Cortex of kidney (tissue), 1 donor: ENCODE measurements at places on chromosomes 16 and 17.

- DNase-seq: no peak
These were observed 16.0 kb downstream of the RSL1D1 start for GRCh38 chr16:11835309-11835708.

DNA sequence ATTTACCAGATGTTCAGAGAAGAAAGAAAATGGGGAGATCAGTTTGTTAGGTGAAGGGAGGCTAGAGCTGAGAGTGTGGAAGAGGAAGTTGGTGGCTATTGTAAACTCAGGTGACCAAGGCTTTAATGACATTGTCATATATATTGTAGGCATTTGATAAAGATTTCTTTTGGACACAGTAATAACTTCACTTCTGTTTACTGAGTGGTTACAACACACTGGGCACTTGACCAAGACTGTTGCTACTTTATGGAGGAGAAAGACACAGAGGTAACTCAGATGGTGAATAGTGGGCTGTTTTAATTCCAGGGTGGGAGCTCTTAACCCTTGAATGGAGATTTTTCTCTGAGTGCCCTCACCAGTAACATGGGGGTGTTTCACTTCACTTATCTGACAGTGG lies 46.0 kb downstream of the TNRC6A start:
- no peak for DNase-seq

DNA sequence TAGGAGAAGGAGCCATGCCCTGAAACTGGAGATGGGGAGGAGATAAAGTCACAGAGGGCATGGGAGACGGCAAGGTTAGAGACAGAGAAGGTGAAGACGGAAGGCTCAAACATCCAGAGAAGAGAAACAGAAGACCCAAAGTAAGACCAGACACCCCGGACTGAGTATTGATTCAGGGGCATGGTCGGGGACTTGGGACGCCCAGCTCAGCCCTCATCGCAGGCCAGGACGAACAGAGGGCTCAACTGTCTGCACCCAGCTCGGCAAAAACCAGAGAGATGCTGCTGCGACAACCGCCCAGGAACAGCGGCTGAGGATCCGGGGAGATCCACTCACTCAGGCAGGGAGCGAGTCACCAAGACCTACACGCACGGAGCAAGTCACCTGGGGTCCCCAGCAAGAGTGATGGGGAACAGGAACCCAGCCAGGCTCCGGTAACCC lies 999 bp downstream of the XYLT1 start:
- no peak for DNase-seq

DNA sequence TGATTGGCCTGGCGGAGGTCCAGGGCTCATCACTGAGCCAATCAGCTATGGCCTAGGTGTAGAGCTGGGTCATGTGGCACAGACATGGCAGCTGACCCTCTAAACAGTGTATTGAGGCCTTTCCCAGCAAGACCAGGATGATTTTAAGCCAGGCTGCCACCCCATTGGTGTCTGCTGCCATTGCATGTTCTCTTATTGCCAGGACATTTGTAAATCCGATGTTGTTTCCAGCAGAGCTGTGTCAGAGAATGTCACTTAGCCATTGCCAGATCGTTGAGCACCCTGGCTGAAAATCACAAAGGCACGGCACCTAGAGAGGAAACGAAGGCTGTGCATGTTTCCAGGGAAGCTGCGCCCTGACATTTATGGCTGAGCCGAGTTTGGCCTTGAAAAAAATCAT lies 33.4 kb downstream of the RBFOX1 start:
- DNase-seq: no peak

GRCh38 chr16:67263201-67263600 lies 14.4 kb downstream of the SLC9A5 start:
- DNase-seq: no peak

DNA sequence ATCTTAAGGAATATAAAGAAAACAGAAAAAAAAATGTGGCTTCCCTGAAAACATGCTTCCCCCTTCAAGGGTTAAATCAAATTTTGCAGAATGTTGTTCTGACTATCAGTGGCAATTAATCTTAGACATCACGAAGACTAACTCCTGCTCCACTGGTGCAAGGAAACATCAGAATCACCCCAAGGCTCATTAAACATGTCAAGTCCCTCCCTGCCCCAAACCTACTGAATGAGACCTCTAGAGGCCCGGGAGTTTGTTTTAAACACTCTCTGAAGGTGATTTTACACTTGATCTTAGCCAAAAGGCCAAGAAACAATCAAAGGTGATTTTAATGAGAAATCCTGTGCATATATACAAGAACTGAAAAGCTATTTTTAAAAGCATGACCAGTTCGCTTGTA lies 18.3 kb downstream of the PSME3IP1 start:
- no peak for DNase-seq

DNA sequence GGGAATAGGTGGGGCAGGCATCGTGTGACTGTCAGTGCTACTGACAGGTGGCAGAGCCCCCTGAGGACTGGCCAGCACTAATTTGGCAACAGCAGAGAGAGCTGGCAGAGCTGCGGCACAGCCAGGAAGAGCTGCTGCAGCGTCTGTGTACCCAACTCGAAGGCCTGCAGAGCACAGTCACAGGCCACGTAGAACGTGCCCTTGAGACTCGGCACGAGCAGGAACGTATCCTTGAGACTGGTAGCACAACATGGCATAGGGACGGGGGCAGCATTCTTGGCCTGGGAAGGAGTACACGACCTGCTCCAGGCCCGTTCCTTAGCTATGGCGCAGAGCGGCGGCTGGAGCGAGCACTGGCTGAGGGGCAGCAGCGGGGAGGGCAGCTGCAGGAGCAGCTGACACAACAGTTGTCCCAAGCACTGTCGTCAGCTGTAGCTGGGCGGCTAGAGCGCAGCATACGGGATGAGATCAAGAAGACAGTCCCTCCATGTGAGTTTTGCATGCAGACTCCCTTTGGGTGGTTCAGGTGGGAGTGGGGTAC lies 3.0 kb upstream of the NRN1L start:
- DNase-seq: no peak

DNA sequence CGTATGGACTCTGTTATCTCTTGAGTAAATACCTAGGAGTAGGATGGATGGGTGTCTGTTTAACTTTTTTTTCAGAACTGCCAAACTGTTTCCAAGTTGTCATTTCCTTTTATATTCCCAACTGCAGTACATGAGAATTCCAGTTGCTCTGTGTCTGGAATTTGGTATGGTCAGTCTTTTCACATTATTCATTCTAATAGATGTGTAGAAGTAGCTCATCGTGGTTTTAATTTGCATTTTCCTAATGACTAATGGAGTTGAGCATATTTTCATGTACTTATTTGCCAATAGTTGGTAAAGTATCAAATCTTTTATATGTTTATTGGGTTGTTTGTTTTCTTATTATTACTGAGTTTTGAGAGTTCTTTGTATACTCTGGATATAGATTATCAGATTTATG lies 27.0 kb downstream of the MRTFB start:
- DNase-seq: no peak

GRCh38 chr16:22126037-22126558 lies 33.8 kb downstream of the VWA3A start:
- no peak for DNase-seq

GRCh38 chr17:76673729-76674128 lies 30.2 kb upstream of the ST6GALNAC1 start:
- DNase-seq: no peak

DNA sequence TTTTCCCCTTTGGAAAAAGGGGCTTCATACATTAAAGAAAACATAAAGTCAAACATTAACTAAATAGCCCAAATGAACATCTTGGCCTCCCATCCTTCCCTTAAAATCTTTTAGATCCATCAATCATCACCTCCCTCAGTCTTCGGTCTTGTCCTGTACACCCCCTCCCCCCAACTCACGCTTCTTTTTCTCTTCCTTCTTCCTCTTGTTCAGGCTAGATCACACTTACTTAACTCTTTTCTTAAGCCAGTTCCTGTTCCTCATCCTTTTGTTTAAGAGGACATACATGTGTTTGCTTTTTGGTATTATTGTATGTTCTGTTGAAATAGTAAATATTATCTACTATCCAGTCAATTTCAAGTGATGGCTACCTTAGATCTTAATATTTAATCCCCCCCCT lies 5.5 kb downstream of the MFSD6L start:
- no peak for DNase-seq

DNA sequence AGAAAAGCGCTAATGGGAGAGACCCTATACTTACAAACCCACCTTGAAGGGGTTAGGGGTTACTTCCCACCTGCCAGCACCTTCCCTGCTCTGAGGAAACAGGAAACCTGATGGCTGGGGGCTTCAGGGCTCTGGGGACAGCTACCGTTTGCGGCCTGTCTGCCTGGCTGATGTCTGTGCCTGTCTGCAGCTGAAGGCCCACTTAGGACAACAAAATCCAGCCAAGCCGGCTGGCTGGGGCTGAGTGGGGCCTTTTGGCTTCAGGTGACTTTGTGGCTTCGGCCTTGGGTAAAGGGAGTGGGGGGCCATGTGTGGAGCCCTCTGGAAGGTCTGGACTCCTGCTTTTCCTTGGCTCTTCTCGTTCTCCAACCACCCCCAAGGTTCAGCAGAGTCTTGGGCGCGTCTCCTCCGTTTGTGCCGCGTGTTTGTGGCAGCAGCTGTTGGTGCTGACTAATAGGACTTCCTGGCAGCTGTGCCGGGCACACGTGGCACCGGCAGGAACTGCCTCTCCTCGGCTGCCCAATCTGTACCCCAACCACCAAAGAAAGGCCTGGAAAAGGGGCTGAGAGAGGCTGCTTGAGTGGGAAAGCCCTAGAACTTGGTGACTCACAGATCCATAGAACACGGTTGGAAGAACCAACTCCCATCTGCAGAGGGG lies 186.7 kb downstream of the MSI2 start:
- DNase-seq: no peak

- DNase-seq: no peak
These were observed 47.2 kb upstream of the CLEC18A start for GRCh38 chr16:69903865-69904415.

GRCh38 chr16:89409161-89409711 lies 81.1 kb downstream of the ANKRD11 start:
- DNase-seq: no peak

GRCh38 chr16:90031186-90031930 lies 12.1 kb upstream of the DBNDD1 start:
- DNase-seq: no peak

DNA sequence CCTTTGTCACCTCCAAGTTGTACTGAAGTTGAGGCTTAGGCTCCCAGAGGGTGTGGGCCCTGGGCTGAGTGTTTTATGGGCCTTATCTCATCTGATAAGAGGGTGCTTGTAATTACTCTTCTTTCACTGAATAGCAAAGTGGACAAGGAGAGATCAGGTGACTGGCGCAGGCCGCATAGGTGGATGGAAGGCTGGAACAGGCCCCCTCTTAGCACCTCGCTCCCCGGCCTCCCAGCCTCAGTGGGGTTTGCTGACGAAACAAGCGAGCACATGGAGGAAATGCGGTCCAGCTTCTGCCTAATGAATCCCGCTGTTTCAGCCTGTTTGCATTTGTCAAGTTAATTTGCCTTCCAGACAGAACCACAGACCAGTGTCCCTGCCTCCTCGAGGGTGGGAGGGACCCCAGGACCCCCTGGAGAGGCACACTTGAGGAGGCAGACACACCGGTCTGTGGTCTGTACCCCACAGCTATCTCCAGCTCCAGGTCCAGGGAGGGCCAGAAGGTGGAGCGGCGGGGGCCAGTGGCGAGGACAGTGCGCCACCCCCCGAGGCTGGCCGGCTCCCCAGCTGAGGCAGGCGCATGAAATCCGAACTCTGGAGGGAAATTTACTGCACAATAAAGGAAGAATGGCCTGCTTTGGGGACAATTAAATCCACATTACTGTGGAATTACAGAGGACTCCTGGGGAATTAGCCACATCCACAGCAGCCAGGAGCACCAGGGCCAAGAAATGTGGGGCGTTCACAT lies 123.4 kb downstream of the NTN1 start:
- DNase-seq: no peak

DNA sequence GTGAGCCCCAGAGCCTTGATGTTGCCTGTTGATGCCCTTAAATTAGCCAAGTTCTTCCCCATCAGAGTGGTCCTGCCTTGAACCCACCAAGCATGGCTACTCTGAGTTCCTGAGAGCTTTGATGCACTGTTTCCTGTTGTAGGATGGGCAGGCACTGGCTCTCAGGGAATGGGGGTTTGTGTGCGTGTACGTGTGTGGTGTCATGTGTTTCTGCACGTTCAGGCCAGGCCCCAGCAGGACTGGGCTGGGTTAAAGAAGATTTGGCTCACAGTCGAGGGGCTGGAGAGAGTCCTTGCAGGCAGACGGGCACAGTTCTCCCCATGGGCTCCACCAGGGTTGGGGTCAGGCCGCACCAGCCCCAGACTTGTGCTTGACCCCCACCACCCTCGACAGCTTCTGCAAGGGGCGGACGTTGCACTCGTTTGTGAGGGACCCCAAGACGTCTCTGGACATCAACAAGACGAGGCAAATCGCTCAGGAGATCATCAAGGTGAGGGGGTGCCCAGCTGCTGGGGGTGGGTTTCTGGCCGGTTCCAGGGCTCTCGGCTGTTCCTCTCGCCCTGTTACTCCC lies 23.4 kb upstream of the LGALS9 start:
- DNase-seq: no peak

- DNase-seq: no peak
These were observed 2.6 kb downstream of the KAT2A start for GRCh38 chr17:42118545-42118944.

DNA sequence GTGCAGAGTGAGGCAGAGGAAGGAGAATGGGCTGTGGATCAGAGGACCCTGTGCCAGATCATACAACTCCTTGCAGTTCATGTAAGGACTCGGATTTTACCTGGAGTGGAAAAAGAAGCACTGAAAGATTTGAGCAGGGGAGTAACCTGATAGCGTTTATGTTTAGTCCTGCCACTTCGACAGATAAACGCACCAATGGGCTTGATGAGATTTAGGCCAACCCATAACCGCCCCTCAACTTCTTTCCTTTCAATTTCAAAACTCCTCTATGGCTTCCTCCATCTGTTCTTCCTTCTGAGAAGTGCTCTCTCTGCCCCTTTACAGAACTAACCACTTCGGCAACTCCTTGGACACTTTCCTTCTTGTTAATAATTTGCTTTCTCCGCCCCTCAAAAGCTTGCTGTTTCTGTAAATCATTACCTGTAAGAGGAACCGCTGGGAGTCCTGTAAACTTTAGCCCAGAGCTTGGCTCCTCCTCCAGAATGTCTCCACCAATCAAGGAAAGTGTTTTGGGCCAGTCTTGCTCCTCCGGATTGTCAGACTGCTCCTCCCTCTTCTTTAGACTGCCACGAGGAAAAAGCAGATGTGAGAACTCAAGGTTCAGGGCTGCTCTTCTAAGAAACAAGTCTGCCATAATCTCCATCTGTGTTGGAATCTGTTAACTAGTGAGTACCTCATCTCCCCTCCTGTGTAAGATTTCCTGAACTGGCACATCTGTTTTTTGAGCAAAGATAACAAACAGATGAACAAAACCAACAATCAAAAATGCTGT lies at the start of gene ACSM3:
TSS of gene ACSM3 (plus strand) at position 554 of the 772 bp plus-strand sequence. CDS start 6,021 bp downstream, outside the sequence.
- DNase-seq: no peak

DNA sequence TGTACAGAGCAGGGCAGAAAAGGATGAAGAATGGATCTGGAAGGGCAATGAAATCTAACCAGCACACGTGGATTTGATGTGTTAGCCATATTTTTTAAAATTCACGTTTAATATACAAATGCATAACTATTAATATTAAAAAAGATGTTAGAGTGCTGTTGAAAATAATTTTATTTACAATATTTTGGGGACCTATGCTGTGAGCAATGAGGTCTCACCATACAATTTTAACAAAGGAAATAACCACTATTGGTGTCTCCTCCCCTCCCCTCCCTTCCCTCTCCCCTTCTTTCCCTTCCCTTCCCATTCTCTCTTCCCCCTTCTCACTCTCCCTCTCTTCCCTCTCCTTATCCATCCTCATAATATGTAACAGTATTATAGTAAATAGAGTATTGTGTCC lies 64.2 kb upstream of the GPR139 start:
- no peak for DNase-seq
